Stimulated activated CD8-positive, alpha-beta memory T cell treated with anti-CD3 and anti-CD28 coated beads, Interleukin-4, amount 100 ng/mL, for 1 hour (primary cell): ENCODE measurements at places on chromosomes 12 and 14.

DNA sequence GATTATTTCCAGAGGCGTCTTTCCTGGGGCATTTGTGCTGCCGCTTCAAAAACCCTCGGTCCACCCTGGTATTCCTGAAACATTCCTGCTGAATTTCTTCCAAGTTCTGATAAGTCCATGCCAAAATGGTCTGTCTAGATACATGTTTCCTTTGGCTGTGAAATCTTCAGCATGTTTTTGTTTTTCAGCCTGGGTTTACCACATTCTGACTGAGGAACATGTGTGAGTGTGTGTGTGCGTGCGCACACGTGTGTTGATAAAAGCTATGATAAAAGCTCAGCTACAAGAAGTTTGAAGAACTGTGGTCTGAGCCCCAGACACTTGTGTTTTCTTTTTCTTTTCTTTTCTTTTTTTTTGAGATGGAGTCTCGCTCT lies 22.4 kb downstream of the ANKRD9 start:
- no peak for DNase-seq

- DNase-seq, result no peak
These were observed 47.1 kb downstream of the DIP2B start for GRCh38 chr12:50551866-50552265.

- no peak for DNase-seq
These were observed 71.6 kb downstream of the PDE6H start for GRCh38 chr12:15044471-15044870.

- DNase-seq, result no peak
These were observed 190.8 kb upstream of the PARP11 start for GRCh38 chr12:4064008-4064407.

- no peak for DNase-seq
These were observed 96.6 kb downstream of the RAD52 start for GRCh38 chr12:852864-853263.

GRCh38 chr14:99361596-99362215 lies 89.7 kb upstream of the BCL11B start:
- DNase-seq, result no peak
